Glomerular endothelial cell (primary cell): ENCODE measurements at places on chromosomes 6 and 20.

GRCh38 chr20:555976-556385, 12.4 kb upstream of the CSNK2A1 start:
- no peak for DNase-seq

DNA sequence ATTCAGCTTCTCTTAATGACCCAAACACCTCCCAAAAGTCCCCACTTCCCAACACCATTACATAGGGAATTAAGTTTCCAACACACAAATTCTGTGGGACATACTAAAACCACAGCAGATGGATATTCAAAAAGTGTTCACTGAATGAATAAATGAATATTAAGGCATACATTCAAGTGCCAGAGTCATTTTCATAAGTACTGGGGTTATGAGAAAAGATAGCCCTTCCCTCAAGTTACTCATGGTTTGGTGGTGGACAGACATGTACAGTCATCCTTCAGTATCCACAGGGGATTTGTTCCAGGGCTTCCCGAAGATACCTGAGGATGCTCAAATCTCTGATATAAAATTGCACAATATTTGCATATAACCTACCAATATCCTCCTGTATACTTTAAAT, 50.4 kb downstream of the HS3ST5 start:
- DNase-seq: no peak

- no peak for DNase-seq
These were observed 11.5 kb downstream of the ARHGAP18 start for GRCh38 chr6:129698430-129698829.

DNA sequence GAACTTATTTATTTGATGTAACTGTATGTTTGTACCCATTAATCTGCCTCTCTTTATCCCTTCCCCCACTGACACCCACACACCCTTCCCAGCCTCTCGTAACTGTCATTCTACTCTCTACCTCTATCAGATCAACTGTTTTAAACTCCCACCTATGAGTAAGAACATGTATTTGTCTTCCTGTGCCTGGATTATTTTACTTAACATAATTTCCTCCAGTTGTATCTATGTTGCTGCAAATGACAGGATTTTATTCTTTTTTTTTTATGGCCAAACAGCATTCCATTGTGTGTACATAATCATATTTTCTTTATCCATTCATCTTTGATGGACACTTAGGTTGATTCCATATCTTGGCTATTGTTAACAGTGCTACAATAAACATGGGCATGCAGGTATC, 49.3 kb downstream of the PHACTR2 start:
- DNase-seq: no peak

DNA sequence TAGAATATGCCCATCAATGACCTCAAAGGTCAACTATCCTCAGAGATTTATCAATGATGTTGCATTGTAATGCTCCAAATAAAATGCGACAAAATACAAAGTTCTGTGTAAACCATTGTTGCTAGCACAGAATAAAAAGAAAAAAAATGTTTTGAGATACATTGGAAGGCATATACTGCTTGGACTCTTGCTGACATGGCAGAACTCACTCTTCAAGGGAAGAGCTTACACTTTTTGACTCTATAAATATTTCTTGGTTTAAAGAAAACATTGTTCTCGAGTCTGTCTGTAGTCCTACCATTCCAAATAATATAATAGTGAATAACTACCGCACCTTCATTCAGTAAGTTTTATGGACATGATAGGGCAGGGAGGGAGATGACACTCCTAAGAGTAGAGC, 178.7 kb upstream of the RSPO3 start:
- DNase-seq: no peak

DNA sequence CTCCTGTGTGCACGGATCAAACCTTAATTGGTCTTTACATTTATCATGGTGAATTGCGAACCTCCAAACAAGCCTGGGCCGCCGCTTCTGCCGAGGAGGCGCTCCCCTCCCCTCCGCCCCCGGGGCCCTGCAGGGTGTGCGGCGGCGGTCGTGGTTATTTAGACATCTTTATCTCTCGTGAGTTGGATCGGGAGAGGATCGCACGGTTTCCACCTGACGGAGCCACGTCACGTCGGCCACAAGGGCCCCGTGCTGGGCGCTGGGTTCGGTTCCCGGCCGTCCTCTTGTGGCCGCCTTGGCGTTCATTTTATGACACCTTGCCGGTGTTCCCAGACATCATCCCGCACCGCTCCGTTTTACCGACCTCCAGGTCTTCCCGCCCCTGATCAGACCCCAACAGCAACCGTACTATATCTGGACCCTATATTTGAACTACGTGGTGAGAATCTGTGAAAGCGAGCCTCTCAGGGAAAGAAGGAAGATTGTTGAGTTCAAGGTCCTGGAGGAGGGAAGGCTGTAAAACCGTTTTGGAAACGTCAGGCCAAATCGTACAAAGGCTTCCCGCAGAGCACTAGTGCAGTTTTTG, 1.3 kb upstream of the CNR1 start:
- DNase-seq: no peak

DNA sequence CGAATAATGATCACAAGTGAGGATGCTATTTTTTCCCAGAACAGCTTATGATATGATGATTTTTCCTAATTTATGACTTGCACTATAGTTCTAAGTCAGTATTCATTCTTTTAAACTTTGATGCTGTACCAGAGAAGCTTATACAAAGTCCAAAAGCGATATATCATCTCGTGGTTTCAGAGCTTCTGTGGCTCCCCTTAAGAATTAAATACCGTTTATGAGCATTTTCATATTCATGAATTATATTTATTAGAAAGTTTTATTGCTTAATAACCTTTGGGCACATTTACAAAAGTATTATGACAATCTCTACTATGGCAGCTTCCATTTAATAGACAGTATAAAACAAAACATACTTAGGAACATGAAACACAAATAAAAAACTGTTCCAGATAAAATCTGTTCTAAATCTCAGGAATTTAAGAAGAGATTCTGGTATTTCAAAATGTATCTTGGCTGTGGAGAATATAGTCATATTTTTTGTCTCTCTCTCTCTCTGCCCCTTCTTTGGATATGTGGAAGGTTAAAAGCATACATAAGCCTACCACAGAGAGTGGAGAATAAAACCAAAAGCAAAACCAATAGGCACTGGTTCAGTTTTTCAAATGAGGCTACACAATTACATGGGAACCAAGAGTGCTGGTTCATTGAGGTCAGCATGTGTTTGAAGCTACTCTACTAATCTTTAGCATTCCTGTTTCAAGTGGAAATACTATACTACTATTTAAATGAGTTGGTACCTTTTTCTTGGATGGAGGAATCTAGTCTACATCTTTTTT, 884.5 kb upstream of the GJE1 start:
- DNase-seq: no peak

GRCh38 chr6:158640519-158640918, 4.0 kb downstream of the DYNLT1 start:
- DNase-seq: no peak
